ENCODE measurements at places on chromosomes 7 and 10.

GRCh38 chr7:158861004-158861787 is 4.8 kb downstream of the DYNC2I1 start:
- no peak for DNase-seq

DNA sequence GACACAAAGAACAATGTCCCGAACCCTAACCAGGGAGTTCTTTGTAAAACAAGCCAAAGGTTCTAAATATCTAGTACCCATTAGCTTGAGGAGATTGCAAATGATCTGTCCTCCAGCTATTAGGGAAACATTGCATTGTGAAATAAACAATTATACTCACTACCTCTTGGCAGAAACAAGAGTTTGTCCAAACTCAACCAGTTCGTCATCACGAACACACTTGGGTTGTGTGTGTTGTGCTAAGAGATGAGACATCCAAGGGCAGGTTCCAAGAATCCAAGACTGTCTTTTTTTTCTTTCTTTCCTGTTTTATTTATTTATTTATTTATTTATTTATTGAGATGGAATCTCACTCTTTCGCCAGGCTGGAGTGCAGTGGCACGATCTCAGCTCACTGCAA is 793.1 kb upstream of the AUTS2 start:
- DNase-seq: no peak

DNA sequence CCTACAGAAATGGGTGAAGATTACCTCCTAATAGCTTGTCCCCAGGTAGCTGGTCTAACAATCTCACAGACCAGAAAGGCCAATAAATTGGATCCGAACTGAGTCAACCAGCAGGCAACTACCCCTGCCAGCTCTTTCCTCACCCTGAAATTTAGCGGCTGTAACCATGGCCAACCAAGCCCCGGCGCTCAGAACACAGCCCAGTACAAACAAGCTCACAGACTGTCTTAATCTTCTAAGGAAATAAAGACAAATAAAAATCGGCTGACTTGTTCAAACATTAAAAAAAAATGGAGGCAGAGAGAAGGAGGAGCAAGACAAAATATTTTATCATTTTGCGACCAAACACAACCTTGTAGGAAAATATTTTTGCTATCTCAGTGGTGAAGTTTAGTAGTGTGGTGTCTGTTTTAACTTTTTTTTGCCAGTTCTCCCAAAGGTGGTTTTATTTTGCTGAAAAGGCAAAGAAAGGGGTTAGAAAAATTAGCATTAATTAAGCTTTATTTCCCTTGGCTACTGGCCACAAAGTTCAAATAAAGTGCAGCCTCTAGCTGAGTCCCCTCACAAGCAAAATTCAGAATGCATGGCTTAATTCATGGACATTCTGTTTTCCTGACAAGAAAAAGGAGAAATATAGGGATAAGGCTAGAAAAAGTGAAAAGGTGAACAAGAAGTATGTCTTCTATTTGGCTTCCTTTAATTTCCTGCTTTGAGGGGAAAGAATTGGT is 313.0 kb upstream of the NPVF start:
- DNase-seq: no peak

- peak; percentile 74 for DNase-seq
These were observed 521 bp upstream of the NYAP1 start for GRCh38 chr7:100483090-100483721.

DNA sequence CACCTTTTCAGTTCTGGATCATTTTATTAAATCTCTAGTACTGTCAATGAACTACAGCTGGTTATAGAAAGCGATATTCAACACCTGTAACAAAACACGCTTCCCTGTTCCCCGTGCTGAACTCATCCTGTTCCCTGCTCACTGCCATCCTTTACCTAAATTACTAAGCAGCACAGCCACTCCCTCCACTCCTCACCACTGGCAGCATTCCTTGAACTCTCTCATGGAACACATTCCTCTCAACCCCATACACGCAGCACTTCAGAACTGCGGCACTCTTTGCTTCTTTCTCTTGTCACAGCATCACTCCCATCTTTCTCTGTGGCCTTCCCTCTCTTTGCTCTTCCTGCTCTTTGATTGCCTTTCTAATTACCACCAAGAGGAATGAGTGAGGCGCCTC is 27.4 kb downstream of the RELN start:
- DNase-seq: no peak

GRCh38 chr10:125363791-125364190 is 203.4 kb upstream of the CTBP2 start:
- DNase-seq: no peak

DNA sequence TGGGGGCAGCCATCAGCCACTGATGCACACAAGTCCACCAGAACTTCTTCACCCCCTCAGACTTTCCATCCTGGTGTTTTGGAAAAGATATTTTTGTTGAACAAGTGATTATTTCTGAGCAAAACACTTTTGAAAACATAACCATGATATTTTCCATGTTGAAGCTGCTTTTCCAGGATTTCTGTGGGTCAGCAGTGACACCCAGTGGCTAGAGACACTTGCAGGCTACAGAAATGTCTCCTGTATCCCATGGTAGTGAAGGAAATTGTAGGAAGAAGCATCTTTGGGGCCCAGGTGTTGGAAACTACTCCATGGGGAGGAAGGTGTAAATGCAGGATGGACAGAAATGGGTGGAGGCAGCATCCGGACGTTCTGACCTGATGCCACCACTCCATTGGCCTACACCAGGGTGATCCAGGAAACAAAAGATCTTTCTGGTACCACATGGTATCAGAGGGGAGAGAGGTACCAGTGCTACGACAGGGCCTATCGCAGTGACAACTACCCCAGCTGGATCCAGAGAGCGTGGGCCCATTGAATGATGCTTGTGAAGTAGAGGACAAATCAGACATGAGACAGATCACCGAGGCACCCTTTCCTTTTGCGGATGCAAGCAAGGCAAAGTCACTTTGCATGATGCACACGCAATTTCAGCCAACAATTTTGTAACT is 111.7 kb upstream of the COBL start:
- no peak for DNase-seq

DNA sequence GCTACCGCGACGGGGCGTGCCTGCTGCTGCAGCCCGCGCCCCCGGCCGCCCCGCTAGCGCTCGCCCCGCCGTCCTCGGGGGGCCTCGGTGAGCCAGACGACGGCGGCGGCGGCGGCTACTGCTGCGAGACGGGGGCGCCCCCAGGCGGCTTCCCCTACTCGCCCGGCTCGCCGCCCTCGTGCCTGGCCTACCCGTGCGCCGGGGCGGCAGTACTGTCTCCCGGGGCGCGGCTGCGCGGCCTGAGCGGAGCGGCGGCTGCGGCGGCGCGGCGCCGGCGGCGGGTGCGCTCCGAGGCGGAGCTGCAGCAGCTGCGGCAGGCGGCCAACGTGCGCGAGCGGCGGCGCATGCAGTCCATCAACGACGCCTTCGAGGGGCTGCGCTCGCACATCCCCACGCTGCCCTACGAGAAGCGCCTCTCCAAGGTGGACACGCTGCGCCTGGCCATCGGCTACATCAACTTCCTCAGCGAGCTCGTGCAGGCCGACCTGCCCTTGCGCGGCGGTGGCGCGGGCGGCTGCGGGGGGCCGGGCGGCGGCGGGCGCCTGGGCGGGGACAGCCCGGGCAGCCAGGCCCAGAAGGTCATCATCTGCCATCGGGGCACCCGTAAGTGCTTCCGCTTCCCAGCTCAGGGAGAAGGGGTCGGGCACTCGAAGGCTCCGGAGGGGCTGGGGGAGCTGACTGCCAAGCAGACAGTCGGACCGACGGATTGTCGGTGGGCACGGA is 761 bp downstream of the PTF1A start:
- no peak for DNase-seq

- no peak for DNase-seq
These were observed 128.9 kb downstream of the VIPR2 start for GRCh38 chr7:159015454-159016410.

DNA sequence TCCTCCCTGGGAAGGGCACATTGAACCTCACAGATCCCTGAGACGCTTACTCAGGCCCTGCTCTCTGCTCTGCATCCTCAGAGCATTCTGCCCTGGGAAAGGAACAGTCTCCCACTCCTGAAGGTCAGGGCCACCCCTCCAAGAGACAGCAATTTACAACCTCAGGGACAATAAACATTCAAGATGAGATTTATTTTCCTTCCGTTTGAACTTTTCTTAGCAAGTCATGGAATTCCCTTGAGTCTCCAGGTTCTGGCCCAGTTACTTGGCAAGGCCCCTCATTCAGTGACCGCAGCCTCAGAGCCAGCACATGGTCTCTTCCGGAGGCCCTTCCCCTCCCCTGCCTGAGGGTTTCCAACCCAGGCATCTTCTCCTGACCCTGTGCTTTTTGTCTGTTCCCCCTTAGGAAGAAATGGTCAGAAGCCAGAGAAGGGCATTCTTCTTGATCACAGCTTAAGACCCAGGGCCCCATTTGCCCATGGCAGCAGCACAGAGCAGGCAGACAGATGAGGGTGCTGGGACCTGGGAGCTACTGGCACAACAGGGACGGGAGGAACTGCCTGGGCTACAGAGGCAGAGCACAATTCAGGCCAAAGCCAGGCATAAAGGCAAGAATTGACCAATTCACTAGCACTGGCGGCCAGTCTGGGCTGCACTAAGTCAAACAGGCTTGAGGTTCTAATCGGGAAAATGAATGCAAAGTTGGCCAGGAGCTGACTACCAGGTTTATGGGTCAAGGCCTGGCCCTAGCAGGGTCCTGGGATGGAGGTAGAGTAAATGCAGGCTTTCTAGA is 56.7 kb downstream of the VSTM4 start:
- no peak for DNase-seq

DNA sequence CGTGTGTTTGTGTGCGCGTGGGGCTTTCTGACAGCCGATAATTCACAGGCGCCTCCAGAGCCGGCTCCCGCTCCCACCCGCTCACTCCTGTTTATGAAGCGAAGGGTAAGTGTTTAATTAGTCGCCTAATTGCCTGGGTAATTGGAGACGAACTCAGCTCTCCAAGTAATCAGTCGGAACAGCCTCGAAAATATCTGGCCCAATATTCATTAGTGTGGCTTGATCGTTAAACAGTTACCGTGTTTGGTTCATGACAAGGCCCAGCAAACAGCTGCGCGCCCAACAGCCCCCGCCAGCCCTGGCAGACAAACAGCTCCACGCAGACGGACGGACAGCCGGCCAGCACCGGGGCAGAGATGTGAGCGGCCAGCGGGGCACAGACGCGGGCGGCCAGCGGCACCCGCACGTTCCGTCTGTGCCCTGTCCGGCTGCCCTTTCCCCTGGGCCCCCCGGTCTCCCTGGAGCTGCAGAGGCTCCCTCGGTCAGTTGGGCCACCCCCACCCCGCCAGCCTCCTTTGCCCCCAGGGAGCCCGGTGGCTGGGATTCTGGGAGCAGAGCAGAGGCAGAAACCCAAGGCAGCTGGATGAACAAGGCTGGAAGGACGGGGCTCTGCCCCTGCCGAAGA is 98.2 kb downstream of the UNCX start:
- no peak for DNase-seq

DNA sequence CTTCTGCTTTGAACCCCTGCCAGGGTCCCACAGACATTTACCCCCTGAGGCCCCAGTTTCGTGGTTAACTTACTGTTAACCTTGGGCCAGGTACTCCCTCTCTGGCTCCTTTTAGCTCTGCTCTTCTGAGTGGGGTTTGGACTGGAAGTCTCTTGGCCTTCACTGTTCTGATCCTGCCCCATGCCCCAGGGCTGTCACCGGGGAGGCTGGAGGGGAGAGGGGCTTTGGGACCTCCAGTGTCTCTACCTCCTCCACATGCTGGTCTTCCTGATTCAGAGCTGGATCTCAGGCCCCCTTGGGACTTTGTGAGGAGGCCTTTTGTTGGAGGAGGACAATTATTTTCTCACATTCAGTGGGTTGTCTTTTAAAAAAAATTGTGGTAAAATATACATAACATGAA is 12.7 kb upstream of the PALD1 start:
- DNase-seq: no peak

DNA sequence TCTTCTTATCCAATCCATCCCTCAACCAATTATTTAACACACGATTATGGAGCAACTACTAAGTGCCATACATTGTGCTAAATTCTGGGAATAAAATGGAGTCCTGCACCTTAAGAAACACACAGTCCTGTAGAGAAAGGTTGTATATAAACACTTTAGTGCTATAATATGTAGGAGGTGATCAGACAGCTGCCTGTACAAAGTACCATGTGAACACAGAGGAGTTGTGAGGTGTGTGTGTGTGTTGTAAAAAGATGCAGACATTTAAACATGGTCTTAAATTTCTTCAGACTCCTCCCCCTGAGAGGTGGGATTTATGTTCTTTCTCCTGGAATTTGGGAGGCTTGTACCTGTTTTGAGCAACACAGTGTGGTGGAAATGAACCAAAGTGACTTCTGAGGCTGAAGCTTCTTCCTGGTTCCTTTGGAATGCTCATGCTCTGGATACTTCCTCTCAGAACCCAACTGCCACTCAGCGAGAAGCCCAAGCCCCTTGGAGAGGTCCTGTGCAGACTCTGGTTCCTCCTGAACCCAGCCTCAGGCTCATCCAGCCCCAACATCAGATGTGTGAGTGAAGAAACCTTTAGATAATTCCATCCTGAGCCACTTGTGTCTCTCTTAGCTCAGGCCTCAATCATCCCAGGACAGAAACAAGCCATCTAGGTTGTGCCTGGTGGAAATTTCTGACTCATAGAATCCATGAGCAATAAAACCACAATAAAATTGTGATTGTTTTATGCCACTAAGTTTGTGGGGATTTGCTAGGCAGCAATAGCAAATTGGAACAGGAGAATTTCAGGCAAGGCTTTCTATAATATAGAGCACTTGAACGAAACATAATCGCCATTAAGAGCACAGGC is 161.2 kb upstream of the FAM3C start:
- DNase-seq: no peak

DNA sequence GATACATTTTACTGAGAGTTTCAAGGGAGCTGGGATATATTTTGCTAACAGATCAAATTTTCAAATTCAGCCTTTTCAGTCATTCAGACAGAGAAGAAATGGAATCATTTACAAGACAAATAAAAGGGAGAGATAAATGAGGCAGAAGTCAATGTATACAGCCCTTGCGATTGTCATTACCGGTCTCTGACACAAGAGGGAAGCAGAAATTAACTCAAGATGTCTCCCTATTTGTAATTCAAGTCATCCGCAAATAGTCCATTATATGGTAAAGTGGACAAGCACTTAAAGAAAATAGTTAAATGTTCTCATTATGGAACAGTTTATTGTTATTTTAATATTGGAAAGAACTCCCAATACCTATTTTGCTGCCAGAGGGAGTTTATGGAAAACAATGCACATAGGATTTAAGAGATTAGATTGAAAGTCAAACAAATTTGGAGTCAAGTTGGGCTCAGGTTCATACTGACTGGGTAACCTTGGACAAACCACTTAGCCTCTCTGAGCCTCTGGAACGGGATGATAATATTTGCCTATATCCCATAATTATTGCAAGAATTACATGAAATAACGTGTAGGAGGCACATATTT is 89.3 kb upstream of the PRKCQ start:
- no peak for DNase-seq

DNA sequence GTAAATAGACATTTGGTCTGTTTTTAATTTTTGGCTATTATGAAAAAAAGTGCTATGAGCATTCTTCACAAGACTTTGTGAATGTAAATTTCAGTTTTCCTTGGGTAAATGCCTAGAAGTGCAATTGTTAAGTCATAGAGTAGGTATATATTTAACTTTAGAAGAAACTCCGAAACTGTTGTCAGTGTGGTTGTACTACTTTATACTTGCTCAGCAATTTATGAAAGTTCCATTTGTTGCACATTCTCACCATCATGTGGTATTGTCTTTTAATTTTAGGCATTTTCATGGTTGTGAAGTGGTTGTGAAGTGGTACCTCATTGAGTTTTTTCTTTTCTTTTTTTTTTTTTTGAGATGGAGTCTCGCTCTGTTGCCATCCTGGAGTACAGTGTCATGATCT is 60.0 kb downstream of the TYW1 start:
- DNase-seq: no peak

GRCh38 chr10:133442191-133442966 is 11.4 kb upstream of the SCART1 start:
- no peak for DNase-seq

Measured in stimulated activated CD4-positive, alpha-beta T cell treated with anti-CD3 and anti-CD28 coated beads, Interleukin-4, amount 100 ng/mL, for 4 hours (primary cell).